ENCODE measurements at places on chromosomes 7 and 10.

GRCh38 chr10:128064970-128065580, 61.1 kb downstream of the MKI67 start:
- DNase-seq: no peak

DNA sequence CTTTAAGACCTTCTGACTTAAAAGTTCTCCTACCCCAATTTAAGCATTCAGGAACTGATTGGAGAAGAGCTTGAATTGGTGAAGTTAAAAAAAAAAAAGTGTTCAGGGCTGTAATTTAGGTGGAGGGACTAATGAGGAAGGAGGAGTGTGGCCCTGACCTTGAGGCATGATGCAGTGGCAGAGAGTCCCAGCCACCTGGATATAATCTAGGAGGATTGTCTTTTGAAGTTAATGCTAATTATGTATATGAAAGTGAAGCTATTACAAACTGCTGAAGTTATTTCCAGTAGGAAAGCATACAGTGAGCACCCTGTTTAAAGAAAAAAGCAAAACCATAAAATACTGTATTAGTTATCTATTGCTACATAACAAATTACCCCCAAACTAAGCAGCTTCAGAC, 31.5 kb downstream of the ADD3 start:
- no peak for DNase-seq

DNA sequence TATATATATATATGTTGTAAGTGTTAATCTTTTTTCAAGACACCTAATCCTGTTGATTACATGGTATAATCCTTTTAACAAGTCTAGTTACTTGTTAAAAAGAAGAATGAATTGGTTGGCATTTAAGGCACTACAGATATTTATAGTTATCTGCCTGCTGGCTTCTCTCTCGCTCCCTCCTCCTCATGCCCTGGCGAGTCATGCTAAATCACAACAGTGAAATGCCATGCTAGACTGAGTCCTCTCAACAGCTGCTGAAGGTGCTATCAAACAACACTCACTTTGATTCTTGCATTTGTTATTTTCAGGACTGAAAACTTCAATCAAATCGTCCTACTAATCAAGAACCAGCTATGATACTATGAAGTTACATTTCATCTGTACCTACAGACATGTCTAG, 15.4 kb downstream of the NRAP start:
- no peak for DNase-seq

DNA sequence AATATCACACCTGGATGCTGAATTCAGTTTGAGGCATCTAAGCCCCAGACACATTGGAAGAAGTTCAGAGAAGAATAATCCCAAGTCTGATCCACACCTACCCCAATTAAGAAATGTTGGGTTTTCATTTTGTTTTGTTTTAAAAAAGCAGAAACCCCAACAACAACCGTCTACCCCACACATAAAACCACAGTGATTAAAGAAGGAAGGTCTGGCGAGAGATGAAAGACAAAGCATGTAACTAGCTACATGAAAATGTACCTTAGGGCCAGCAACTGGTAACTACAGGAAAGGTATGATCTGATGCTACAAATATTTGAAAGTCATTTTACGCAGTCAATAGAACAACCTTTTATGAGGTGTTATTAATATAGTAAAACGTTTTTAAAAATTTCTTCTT, 1112.3 kb downstream of the GATA3 start:
- no peak for DNase-seq

- DNase-seq: no peak
Observed at GRCh38 chr7:35854311-35854710, 53.5 kb downstream of the SEPTIN7 start.

DNA sequence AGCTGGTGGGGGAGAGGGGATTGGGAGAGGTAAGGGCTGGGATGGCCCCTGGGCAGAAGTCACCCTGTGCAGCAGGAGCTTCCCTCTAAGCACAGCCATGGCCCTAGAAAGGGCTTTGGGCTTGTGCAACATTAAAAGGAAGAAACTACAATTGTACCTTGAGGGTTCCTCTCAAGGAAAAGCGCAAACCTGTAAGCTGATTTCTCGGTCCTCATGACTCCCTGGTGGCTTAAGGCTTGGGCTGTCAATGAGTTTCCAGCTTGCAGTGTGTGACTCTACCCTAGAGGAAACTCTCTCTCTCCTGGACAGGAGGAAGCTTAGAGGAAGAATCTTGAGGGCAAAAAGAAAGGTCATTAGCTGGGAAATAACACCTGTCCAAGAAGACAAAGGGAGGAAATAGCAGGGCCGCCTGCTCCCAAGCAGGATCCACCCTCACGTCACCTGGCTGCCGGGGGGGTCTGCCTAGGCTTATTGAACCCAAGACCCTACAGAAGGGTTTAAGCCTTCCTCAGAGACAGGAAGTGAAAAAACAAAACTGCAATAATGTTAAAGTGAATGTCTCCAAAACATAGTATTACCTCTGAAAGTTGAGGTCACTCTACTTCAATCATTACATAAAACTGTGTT, 112.5 kb downstream of the WDR11 start:
- DNase-seq: no peak

DNA sequence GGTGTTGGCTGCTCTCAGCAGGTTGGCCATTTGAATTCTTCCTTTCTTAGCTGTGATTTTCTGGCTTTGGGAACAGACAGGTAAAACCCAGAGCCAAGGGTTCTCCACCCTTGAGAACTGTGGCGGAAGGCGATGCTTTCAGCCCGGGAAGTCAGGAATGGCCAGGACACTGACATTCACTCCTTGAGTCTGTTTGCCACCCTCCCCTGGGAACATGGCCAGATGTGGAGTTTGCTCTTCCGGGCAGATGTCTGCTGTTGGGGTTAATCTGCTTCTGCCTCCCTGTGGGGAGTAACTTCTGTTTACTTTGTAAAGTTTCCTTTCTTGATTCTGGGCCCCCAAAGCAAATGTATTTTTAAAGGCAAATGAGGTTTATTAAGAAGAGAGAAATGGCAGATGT, 17.7 kb downstream of the GATA3 start:
- DNase-seq: no peak

- DNase-seq: no peak
Observed at GRCh38 chr7:41891950-41892349, 189.1 kb upstream of the INHBA start.

GRCh38 chr10:62562101-62562500, 187.9 kb downstream of the ZNF365 start:
- no peak for DNase-seq

GRCh38 chr7:55348502-55348901, 16.6 kb upstream of the LANCL2 start:
- DNase-seq: no peak

DNA sequence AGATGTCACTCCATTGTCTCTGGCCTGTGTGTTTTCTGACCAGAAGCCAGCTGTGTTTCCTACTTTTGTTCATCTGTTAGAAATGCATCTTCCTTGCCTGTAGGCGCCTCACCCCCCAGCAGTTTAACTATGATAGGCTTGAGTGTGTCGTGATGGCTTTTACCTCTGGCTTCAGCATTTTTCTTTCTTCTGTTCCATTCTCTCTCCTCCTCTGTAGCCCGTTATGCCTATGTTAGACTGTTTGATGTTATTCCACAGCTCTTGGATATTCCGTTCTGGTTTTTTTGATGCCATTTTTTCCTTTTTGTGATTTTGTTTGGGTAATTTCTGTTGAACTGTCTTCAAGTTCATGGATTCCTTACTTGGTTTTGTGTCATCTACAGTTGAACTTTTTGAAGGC, 17.9 kb downstream of the MMP21 start:
- DNase-seq: no peak

DNA sequence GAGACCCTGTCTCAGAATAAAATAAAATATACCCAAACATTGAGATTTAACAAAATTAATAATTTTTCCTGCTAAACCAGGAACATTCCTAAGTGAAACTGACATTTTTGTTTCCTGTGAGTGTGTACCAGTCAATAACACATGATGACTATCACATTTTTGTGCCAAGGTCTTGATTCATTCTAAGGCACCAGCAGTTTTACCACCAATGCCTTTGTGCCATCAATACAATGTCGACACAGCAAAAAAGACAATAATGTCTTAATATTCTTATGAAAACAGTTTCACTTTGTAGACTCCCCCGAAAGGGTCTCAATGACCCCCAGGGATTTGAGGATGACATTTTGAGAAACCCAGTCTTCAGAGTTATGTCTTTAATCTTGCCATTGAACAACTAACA, 7.2 kb upstream of the CADPS2 start:
- no peak for DNase-seq

DNA sequence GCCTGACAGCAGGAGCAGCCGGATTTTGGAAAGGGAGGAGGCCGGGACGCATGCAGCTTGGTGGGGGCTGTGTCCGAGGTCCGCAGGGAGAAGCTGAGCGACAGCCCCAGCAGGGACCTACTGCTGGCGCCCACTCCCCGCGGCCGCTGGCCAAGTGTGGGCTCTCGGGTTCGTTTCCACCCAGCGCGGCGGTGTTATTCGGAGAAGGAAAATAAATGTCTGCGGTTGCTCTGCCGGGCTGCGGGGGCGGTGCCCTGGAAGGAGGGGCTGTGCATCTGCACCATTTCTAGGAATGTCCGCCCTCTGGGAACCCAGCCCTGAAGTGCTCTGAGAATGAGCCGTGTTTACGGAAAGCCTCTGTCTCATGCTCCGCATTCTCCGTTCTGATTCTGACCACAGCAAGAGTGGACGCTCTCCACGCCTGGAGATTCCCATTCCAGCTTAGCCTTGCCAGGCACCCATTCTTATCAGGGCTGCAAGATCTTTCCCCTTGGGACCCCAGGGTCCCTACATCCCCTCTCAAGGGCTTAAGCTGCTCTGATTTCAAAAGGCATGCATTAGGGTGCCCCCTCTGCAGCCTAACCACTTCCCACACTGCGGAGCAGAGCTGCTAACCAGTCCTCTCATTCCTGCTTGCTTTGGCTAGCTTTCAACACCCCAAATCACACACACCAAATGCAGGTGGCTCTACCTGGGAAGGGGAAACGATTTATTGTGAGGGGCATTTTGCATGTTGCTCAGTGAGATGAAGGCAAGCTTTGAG, 256.6 kb upstream of the GLI3 start:
- no peak for DNase-seq

DNA sequence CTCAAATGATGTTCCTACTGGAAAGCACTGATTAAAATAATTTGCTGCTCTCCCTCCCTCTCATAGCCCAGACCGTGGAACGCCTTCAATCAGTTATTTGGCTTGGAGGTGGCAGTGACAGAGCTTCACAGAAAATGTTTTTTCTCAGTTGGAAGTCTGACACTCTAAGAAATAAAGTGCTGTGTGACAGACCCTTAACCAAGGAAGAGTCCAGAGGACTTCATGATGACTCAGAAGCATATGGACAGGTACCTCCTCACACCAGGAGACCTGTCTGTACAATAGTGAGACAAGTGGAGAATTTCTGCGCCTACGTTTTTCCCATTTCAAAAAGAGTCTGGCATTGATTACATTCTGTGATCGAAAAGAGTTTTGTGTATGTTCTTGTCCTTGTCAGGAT, 295.5 kb downstream of the DOCK4 start:
- DNase-seq: no peak

DNA sequence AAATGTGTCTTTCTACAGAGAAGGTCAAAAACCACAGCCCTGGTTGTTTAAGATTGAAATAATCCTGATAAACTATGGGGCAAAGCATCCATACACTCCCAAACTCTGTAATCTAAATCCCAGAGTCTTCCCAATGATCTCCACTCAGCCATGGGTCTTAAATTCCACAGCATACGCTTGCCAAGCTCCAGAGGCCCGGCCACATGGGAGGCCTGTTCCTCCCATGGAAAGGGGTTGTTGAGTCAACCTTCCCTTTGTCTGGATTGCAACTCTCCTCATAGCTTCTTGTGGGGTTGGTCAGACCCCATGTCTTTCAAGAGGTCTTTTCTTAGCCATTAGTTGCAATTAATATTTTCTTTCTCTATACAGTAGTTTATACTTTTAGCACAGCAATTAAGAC, 718 bp upstream of the STEAP4 start:
- no peak for DNase-seq

DNA sequence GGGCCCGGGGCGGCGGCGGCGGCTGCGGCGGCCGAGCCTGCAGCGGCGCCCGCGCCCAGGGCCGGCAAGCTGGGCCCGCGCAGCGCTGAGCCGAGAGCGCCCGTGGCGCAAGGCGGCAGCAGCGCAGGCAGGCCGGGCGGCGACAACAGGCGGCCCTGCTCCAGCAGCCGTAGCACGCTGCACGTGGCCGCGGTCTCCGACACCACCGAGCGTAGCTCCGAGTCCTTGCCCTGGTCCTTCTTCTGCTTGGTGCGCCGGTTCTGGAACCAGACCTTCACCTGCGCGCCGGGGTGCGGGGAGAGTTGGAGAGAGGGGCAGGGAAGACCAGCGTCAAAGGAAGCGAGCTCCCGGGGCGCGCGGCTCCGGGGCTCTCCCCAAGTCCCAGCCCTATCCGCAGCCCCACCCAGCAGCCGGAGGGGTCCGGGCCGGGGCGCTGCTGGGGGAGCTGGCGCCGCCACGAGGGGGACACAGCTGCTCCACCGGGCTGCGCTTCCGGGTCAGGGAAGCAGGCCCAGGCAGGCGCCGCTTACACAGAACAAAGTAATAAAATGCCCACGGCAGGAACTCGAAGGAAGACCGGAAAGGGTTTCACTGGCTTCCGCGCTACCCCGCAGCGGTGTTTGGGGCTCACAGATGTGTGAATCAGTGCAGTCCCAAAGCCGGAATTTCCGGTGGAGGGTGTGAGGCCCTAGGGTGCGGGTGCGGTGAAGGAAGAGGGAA, 3.6 kb downstream of the VAX1 start:
- DNase-seq: no peak

DNA sequence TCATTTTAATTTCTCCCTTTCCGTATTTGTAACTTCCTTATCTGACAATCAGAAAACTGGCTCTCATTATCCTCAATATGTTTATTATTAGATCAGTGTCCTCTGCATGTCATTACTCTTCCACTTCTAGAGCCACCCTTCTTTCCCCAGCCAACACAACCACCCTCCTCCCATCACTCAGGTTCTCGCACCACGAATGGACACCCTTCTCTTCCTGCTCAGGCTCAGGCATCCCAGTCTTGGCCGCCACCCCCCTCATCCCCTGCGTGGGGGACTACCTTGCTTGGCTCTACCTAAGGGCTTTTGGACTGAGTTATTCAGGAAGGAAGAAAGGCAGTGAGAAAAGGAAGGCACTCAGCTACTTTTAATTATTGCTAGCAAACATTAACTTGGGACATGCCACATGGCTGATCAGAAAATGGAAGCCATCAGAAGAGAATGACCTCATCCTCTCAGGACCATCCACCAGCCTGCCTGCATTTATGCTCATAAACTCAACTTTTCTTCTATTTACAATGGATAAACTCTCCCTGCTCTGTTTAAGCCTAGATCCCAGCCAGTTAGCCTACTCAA, 199.9 kb upstream of the PLXNA4 start:
- no peak for DNase-seq

GRCh38 chr7:25823571-25823970, 328.4 kb upstream of the NFE2L3 start:
- no peak for DNase-seq

- DNase-seq: no peak
Observed at GRCh38 chr10:113222207-113222606, 272.2 kb downstream of the TCF7L2 start.

- DNase-seq: no peak
Observed at GRCh38 chr10:97498841-97499560, at the start of gene UBTD1. Gene UBTD1, plus strand, starts transcription at chr10:97498924. Its CDS starts 280 bp downstream, at chr10:97499204.

GRCh38 chr7:40733114-40733513, 598.3 kb downstream of the SUGCT start:
- DNase-seq: no peak
